ENCODE measurements at places on chromosomes 4 and X.

DNA sequence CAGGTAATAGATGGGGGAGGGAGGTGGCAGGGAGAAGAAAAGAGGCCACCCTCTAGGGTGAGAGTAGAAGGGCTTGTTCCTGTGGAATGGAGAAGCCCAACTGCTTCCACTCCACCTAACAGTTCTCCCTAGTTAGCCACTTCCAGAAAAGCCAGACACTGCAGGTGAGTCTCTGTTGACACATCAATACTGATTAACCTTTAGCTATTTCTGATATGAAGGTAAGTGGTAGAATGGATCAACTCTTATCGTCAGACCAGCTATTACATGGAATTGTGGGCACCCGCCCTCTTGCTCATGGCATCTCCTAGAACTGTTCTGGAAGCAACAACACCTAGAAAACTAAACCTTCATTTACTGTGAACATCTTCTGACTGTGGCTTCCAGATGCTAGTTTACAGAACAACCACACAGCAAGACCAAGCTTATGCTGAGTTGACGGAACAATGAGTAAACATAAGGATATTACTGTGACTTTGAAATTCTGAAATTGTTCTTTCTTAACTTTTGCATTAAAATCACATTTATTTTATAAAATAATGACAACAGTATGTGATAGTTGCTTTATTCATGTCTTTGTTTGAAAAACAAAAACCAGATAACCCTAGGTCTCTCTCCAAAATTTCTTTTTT, 44.7 kb downstream of the ANXA3 start:
- no peak for DNase-seq

DNA sequence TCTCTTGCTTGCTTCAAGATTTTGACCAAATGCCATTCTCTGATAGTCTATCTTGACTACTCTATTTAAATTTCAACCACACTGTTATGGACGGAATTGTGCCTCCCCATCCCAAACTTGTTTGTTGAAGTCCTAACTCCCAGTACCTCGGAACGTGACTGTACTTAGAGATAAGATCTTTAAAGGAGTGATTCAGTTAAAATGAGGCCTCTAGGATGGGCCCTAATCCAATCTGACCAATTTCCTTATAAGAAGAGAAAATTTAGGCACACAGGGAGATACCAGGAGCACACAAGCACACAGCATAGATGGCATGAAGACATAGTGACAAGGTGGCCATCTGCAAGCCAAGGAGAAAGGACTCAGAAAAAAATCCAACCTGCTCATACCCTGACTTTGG, 269.9 kb downstream of the KCNIP4 start:
- DNase-seq: no peak

DNA sequence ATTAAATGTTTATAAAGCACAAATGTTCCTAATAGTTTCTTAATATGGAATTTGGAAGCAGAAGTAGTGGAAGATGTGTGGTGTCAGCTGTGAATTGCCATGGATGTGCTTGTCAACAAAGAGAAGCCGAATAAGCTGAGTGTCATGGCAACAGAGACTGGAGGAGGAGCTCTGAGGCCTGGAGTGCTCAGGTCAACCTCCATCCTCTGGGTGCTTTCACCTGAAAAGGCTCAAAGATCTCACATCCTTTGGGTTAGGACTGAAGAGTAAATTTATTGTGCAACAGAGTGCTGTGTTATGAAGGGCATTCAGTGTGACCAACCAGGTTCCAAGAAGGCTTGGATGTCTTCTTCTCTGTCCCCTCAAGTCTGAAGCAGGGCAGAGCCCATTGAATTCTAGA, 18.7 kb downstream of the SGMS2 start:
- DNase-seq: no peak

- no peak for DNase-seq
Observed at GRCh38 chr4:187598196-187598595, 397.4 kb upstream of the ZFP42 start.

DNA sequence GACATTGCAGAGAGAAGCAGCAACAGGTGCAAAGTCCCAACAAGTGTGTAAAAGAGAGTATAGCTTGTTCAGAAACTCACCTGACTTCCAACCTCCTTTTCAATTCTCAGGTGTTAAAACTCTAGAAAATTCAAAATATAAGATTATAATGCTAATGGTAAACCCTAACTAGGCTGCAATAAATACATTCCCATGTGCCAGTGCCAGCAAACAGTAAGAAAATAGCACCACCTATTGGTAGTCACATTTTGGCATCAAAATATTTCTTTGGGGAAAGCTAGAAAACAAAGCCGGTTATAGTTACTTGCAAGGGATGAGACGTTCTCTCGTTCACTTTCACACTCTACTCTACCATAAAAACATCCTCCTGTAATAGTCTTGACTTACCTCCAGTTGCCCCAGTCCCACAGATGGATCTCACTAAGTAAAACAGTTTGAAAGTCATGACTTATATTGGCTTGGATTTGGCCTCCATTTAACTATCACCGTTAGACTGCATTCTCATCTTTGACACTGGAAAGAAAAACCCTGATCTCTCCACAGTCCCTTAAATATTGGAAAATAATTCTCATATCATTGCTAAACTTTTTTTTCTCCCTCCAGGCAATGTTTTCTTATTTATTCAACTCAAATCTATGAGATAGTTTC, 9.6 kb downstream of the BMP3 start:
- peak; percentile 28 for DNase-seq

- DNase-seq: no peak
Observed at GRCh38 chr4:6763330-6763851, 19.1 kb upstream of the KIAA0232 start.

- DNase-seq: no peak
Observed at GRCh38 chr4:83283181-83283580, 1.4 kb downstream of the COQ2 start.

- no peak for DNase-seq
Observed at GRCh38 chr4:41670982-41671381, 77.5 kb downstream of the PHOX2B start.

- no peak for DNase-seq
Observed at GRCh38 chr4:30867427-30867826, 147.3 kb downstream of the PCDH7 start.

- no peak for DNase-seq
Observed at GRCh38 chr4:183401473-183401872, 43.0 kb upstream of the CDKN2AIP start.

DNA sequence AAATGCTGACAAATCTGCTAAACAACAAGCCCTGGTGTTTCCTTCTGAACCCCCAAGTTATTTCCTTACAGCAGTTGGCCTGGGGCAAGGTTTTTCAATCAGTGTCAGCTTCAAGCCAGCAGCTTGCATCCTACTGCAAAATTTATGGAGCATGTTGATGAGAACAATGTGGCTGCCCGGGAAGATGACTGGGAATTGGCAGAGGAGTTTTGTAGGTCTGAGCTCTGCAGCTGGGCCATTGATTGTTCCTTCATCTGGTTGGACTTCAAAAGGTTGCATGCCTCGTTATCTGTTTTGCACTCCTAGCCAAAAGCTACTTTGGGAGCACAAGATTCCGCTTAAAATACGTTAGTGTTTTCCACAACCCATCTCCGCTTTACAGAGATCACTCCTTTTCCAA, 1030.3 kb upstream of the LCORL start:
- DNase-seq: no peak

DNA sequence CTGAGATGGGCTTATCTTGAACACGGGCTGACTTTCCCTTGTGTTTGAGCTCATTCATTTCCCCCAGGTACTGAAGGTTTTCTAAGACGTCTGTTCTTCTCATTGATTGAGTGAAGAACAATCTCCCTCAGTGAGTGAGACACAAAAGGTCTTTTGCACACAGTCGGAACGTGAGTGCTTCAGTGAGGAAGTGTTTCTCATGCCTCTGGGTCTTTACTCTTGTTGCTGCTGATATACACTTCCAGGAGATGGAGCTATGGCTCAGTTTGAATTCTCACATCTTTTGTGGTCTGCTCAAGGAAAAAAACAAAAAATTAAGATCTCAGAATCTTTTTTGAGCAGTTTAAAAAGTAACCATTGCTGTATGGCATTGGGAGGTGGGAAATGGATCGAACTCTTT, 981.9 kb upstream of the TENM3 start:
- DNase-seq: no peak

- no peak for DNase-seq
Observed at GRCh38 chr4:147311956-147312355, 168.9 kb upstream of the EDNRA start.

GRCh38 chr4:2253160-2254084, 8.5 kb downstream of the MXD4 start:
- DNase-seq: no peak

GRCh38 chrX:101208152-101208905, 11.3 kb upstream of the DRP2 start:
- no peak for DNase-seq

GRCh38 chr4:148044912-148045352, 313.0 kb downstream of the ARHGAP10 start:
- no peak for DNase-seq

DNA sequence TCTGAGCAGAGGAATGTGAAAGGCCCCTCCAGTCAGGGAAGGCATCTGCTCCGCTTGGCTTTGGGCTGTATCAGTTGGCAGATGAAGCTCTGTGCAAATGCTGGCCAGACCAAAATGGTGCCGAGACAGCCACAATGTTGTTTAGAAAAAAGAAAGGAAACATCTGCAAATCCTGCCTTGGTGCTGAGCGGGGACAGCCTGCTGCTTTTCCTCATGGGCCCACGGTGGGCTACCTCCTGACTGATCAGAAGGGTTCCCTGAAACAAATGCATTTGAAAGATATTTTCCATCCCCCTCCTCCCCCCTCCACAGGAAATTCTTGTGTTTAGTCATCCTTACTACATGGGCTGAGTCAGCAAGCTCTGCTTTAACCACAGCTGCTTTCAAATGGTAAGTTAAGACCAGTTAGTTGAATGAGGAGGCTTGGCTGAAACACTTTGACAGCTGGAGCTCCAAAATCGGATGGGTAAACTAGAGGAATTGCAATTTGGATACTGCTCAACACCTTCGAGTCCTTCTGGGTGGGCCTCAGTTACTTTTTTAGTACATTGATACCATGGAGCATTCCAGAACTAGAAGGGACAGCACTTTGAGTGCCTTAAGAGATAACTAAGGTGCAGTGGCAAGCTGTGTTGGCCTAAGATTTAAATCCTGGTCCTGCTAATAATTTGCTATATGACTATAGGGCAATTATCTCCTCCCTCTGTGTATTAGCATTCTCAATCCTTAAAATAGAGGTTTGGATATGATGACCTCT, 36.0 kb downstream of the PLAC1 start:
- DNase-seq: no peak

DNA sequence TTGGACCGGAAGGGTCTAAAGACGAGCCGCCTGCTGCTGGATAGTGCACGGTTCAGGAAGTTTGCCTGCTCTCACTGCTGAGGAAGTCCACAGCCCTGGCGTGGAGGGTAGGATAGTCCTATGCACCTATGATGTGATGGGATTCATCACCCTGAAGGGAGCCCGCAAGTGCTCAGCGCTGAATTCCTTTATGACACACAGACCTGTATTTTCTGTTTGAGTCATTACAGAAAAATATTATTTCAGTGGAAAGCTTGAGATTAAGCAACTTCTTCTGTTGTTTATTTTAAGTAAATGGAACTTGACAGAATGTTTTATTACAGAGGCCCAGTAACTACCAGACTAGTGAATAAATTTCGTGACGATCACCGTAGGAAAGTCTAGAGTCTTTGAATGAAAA, 123.2 kb downstream of the TRIML1 start:
- no peak for DNase-seq

DNA sequence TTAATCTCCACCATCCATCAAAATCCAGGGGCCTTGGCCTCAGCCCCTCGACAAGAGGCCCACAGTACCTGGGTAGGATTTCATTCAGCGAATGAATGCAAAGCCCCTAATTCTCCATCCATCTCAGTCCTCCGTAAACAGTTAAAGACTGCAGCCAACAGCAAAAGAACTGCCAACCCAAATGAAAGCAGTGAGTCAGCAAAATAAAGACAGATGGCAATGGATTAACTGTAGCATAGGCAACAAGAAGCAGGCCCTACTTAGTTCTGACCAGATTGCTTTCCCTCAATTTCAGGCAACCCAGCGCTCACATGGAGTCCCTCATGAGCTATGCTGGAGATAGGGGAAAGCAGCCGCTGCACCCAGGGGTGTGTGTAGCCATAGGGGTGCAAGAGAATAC, 21.4 kb downstream of the PLAC1 start:
- peak; percentile 52 for DNase-seq

DNA sequence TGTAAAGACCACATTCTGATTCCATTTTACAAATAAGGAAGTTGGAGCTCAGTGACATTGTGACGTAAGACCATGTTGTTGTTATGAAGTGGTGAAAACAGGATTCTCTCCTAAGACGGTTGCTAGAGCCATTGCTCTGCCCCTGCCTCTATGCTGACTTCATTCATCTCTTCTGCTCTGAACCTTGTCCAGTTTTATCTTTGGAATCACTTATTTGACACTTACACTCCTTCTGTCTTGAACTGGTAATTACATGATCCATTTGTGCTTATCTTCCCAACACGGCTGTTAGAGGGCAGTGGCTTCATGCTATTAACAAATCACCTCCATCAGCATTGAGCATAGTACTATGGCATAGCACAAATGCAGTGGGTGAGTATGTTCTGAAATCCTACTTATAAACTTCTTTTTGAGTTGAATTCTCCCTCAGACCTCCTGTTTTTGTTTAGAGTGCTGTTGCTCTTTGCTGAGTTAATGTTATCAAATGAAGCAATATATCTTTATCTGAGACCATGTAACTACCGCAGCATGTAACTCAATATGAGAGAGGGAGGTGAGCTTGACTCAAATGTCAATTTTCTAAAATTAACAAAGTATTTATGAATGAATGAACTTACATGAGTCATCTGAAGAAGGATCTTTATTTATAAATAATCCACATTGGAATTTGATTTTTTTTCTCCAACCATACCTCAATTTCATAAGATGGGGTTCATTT, 177.8 kb downstream of the RASL11B start:
- no peak for DNase-seq

DNA sequence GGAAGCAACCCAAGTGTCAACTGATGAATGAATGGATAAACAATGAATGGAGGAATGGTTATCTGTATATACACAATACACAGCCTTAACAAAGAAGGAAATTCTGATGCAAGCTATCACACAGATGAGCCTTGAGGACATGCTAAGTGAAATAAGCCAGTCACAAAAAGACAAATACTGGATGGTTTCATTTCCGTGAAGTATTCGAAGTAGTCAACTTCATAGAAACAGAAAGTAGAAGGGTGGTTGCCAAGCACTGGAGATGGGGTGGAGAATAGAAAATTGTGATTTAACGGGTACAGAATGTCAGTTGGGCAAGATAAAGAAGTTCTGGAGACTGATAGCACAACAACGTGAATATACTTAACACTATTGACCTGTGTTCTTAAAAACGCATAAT, 28.2 kb downstream of the CENPU start:
- no peak for DNase-seq

- no peak for DNase-seq
Observed at GRCh38 chr4:42678512-42678911, 21.6 kb upstream of the ATP8A1 start.

All from GM04504 (cell line).